ENCODE measurements at places on chromosomes 11 and 22. TPM values are rescaled to one million over a fixed set of nuclear protein-coding genes. Genes with fewer than 3 reads are reported as not detected.

GRCh38 chr11:46039990-46040389, 81.3 kb downstream of the PHF21A start:
- H3K4me1 ChIP-seq = no peaks in the 10 kb centered on the region
- H3K4me3 ChIP-seq = no peak overlapping the region
- H3K27me3 ChIP-seq = no peaks in the 10 kb centered on the region
- no peak for DNase-seq

- no peaks in the 10 kb centered on the region for H3K4me1 ChIP-seq
- no peak for DNase-seq
- no peak overlapping the region for H3K4me3 ChIP-seq
- H3K27ac ChIP-seq = no peak overlapping the region
- no peaks in the 10 kb centered on the region for H3K36me3 ChIP-seq
Measured at GRCh38 chr11:17244046-17244445, 32.5 kb upstream of the NUCB2 start.

DNA sequence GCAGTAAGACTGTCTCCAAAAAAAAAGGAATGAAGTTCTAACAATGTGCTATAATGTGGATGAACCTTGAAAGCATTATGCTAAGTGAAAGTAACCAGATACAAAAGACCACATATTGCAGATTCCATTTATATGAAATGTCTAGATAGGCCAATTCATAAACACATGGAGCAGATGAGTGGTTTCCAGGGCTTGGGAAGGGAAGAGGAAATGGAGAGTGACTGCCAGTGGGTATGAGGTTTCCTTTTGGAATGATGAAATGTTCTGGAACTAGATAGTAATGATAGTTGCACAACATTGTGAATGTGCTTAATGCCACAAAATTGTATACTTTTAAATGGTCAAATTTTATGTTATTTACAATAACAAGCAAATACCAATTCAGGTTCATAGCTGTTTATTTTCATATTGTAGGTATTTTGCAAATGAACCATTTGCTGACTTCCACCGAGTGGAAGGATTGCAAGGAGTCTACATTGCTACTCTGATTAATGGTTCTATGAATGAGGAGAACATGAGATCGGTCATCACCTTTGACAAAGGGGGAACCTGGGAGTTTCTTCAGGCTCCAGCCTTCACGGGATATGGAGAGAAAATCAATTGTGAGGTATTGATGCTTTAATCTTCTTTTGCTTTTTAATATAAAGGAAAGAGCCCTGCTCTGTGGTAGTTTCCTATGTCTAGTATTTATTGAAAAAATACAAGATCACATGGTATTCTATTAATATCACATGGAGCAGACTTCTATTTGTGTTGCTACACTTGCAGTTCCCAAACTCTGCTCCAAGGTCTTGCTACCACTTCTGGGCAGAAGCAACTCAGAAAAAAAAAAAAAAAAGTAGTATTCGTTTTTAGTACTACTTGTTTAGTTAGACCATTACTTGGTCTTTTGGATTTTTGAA, 67.7 kb upstream of the SORL1-AS1 start:
- H3K27ac ChIP-seq = no peak overlapping the region
- H3K27me3 ChIP-seq = no peaks in the 10 kb centered on the region
- H3K4me1 ChIP-seq = no peaks in the 10 kb centered on the region

GRCh38 chr11:9838229-9838628, 174.4 kb downstream of the SWAP70 start:
- H3K36me3 ChIP-seq = no peaks in the 10 kb centered on the region
- H3K27ac ChIP-seq = no peak overlapping the region
- H3K27me3 ChIP-seq = no peaks in the 10 kb centered on the region

GRCh38 chr11:60939855-60940254, 12.1 kb downstream of the SLC15A3 start:
- H3K36me3 ChIP-seq = no peaks in the 10 kb centered on the region
- DNase-seq = no peak
- no peak overlapping the region for H3K27ac ChIP-seq
- no peaks in the 10 kb centered on the region for H3K4me1 ChIP-seq

DNA sequence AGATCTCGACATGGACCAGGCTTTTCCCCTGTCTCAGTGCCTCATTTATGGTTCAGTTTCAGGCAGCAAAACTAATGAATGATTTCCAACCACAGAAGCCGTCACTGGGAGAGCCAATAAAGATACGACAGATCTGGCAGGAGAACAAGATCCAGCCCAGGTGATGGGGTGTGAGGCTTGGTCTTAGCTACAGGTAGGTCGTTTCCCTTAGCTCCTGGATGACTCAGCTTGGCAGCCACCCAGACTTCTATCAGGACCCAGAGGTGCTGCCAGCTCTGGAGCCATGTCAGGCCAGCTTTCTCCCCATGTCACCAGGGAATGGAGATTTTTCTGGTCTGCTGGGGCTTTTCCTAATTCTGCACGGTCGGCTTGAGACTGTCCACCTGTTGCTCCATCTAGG, 36.3 kb upstream of the APOBEC3A start:
- no peak overlapping the region for H3K4me3 ChIP-seq
- no peak for DNase-seq
- no peak overlapping the region for H3K27ac ChIP-seq

- H3K27ac ChIP-seq = no peak overlapping the region
- no peaks in the 10 kb centered on the region for H3K36me3 ChIP-seq
- peaks cover 8% of the 10 kb centered on the region for H3K4me1 ChIP-seq
- H3K27me3 ChIP-seq = peaks cover 3% of the 10 kb centered on the region
- peak; percentile 50 for DNase-seq
- peak overlapping the region; percentile 90 for H3K4me3 ChIP-seq
Measured at GRCh38 chr22:40635940-40636379, 559 bp downstream of the MRTFA start.

GRCh38 chr11:108803776-108804175, 138.9 kb downstream of the DDX10 start:
- no peak for DNase-seq
- H3K27me3 ChIP-seq = no peaks in the 10 kb centered on the region
- no peaks in the 10 kb centered on the region for H3K36me3 ChIP-seq
- no peak overlapping the region for H3K27ac ChIP-seq

- no peaks in the 10 kb centered on the region for H3K36me3 ChIP-seq
- H3K27ac ChIP-seq = no peak overlapping the region
- no peaks in the 10 kb centered on the region for H3K4me1 ChIP-seq
- no peak overlapping the region for H3K4me3 ChIP-seq
Measured at GRCh38 chr11:129119036-129119435, 73.1 kb downstream of the ARHGAP32 start.

GRCh38 chr11:71446942-71447688, 1.1 kb downstream of the DHCR7 start:
- H3K27me3 ChIP-seq = no peaks in the 10 kb centered on the region
- peak overlapping the region; percentile 98 for H3K4me3 ChIP-seq
- no peak for DNase-seq
- H3K4me1 ChIP-seq = peaks cover 31% of the 10 kb centered on the region
- H3K36me3 ChIP-seq = peaks cover 44% of the 10 kb centered on the region
- H3K27ac ChIP-seq = no peak overlapping the region

DNA sequence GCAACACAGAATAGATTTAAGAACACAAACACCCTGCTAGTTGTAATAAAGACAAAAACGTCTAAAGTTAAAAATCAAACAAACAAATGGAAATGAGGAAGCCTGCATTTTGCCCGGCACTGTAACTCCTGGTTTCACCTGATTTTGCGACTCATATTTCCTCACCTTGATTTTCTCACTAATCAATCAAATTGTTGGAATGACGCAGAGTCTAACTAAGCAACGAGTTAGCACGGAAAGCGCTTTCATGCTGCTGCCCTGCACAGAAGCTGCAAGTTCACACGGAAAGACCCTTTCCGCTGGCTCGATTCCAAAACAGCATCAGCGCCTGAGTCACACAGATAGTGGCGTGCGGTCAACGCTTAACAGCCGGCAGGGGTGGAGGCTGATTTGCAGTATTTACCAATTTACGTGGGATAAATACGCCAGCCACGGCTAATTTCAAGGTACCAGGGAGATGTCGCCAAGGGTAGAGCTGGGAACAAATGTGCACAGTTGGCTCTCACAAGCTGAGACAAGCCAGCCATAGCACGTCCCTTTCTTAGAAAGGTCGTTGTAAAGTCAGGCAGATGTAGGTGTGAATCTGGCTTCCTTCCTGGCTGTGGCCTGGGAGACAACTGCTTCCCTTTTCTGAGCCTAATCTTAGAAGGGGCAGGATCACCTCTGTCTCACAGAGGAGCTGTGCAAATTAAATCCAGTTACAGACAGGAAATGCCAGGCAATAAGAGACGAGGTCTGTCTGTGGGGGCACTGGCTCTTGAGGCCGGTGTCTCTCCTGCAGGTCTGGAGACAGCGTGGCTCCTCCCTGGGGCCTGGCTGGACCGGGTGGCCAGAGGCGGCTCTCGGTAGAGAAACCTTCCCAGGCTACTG, 76.9 kb upstream of the TTLL12 start:
- H3K36me3 ChIP-seq = no peaks in the 10 kb centered on the region
- no peaks in the 10 kb centered on the region for H3K27me3 ChIP-seq
- DNase-seq = no peak
- H3K4me1 ChIP-seq = no peaks in the 10 kb centered on the region
- H3K4me3 ChIP-seq = no peak overlapping the region

ARHGAP8 gene
- 62.8 TPM for total RNA-seq

MAPK11 gene
- 1.6 TPM for total RNA-seq

EWSR1 gene
- 427 TPM for total RNA-seq

Data from GM23338 (cell line).